NCI-H2081 treated with DMSO at 0.1 percent for 48 hours (cell line): ENCODE measurements at places on chromosomes 13 and 19.

- no peak for DNase-seq
These were observed 335 bp upstream of the ZNF607 start for GRCh38 chr19:37719927-37720265.

- no peak for DNase-seq
These were observed 9.5 kb upstream of the AMER2 start for GRCh38 chr13:25181597-25181996.

GRCh38 chr13:109654341-109655205 is 131.8 kb downstream of the IRS2 start:
- DNase-seq: no peak

DNA sequence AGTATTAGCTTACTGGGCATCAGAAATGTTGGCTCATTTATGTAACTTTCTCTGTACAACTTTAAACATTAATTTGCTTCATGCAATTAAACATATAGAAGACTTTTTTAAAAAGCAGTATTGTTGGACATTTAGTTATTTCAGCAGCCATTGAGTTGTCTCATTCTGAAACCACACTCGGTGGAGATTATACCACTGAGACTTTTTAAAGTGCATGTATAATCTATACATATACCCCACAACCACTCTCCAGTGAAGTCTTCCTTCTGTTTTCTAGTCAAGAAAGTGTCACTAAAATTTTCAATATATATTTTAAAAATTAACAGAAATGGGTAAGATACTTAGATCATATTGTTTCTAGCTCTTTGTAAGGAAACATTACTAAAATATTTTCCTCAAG is 15.5 kb downstream of the SETDB2 start:
- no peak for DNase-seq
